NCI-H2029 (cell line): ENCODE measurements at places on chromosomes 16 and 17.

- DNase-seq: peak; percentile 4
Measured at GRCh38 chr17:47225436-47225858, 16.3 kb downstream of the MYL4 start.

DNA sequence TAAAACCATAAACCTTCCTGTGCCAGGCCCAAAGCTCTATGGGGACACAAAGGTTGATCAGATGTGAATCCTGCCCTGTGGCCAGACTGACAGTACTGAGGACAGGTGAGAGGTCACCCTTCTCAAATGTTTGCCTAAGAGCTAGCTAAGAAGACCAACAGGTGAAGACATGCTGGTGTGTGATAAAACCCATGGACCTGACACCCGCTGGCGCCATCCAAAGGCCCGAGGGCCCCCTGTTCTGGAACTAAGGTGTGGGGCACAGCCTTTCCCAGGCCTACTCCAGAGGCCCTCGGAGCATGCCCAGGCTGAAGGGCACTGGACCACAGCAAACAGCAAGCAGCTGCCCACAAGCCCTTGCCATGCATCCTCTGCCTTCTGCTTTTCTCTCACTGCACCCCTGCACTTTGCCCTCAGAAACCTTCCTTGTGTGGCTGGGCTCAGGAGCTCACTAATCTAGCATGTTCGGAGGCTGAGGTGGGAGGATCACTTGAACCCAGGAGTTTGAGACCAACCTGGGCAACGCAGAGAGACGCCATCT is 5.2 kb upstream of the CDK3 start:
- no peak for DNase-seq

GRCh38 chr17:29612404-29613280 is 10.1 kb downstream of the CORO6 start:
- DNase-seq: no peak

- DNase-seq: no peak
Measured at GRCh38 chr16:63216696-63217423, 1180.6 kb upstream of the CDH8 start.

GRCh38 chr17:31414550-31414918 is 23.1 kb downstream of the RAB11FIP4 start:
- no peak for DNase-seq

DNA sequence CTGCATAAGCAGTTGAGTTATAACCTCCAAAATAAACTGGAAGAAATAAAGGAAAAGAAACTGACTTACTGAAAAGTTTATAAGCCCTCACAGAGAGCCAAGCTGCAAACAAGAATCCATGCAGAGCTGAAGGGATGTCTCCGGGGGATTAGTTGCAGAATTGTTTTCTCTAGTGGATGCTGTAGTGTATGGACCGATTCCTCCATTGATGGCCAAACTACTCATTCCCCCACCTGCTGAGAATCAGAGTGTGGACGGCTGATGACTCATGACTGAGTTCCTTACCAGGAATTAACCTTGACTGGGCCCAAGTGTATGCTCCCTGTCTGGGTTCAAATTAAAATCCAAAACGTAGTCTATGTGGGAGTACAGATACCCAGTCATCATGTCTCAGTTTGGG is 93.9 kb upstream of the CDH8 start:
- DNase-seq: no peak

DNA sequence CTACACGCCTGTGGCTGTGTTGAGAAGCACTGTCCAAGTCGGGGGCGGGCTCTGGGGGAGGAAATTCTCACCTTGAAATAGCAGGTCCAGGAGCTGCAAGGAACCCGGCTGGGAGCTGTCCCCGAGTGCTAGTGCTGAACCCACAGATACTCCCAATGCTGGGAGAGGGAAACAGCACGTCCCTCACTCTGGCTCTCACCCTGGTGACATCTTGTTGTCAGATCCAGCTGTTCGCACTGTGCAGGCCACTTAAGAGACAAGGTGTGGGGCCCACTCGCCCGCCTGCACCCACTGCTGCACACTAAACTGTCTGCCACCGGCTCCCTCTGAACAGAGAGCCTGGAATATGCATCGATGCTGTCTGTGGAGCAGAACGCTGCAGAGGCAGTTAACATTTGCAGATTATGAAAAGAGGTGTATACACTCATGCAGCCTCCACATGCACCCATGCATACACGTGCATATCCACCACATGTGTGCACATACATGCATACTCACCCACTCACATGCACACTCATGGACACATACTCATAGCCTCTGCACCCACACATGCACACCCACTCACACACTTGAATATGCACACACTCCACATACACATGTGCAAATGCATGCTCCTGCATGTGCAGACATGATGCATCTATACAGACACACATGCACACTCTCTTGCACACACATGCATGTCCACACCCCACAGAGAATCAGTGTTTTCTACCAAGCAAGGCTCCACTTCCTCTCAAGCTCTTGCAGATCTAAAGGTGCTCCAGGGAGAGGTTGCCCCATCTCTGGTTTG is 42.0 kb downstream of the MGAT5B start:
- DNase-seq: no peak

GRCh38 chr16:27232061-27232900 is 29.0 kb downstream of the KDM8 start:
- DNase-seq: no peak

DNA sequence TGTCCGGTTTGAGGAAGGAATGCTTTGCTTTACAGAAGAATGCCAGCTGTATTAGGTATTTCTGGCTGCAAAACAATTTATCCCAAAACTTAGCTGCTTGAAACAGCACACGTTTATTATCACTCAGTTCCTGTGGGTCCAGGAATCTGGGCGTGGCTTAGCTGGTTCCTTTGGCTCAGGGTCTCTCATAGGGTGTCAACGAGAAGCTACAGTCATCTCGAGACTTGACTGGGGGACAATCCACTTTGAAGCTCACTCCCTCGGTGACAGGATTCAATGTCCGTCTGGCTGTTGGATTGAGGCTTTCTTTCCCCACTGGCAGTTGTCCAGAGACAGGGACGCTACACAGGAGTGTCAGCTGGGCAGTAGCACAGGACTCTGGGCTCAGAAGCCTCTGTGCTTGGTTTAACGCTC is 9.6 kb upstream of the RHBDF2 start:
- no peak for DNase-seq

- no peak for DNase-seq
Measured at GRCh38 chr16:81681311-81681710, 97.8 kb upstream of the PLCG2 start.

GRCh38 chr17:46009681-46010596 is 10.9 kb downstream of the STH start:
- no peak for DNase-seq

DNA sequence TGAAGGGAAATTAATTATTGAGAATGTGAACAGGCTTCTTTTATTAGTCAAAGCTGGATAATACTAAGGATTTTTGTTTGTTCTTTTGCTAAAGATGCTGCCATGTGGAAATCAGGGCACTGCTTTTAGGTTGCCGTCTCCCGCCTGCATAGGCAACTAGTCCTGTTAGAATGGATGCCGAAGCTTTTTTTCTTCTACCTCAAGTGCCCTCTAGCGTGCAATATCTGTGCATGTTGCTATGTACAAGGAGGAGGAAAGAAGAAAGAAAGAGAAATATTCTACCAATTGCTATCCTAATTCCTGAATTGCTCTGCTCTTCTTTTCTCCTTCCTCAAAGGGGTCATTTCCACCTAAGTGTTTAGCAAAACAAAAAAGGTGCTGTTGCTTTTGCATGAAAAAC is 5.2 kb upstream of the CDH8 start:
- no peak for DNase-seq

- no peak for DNase-seq
Measured at GRCh38 chr17:78014646-78015045, 56.1 kb downstream of the TNRC6C start.

DNA sequence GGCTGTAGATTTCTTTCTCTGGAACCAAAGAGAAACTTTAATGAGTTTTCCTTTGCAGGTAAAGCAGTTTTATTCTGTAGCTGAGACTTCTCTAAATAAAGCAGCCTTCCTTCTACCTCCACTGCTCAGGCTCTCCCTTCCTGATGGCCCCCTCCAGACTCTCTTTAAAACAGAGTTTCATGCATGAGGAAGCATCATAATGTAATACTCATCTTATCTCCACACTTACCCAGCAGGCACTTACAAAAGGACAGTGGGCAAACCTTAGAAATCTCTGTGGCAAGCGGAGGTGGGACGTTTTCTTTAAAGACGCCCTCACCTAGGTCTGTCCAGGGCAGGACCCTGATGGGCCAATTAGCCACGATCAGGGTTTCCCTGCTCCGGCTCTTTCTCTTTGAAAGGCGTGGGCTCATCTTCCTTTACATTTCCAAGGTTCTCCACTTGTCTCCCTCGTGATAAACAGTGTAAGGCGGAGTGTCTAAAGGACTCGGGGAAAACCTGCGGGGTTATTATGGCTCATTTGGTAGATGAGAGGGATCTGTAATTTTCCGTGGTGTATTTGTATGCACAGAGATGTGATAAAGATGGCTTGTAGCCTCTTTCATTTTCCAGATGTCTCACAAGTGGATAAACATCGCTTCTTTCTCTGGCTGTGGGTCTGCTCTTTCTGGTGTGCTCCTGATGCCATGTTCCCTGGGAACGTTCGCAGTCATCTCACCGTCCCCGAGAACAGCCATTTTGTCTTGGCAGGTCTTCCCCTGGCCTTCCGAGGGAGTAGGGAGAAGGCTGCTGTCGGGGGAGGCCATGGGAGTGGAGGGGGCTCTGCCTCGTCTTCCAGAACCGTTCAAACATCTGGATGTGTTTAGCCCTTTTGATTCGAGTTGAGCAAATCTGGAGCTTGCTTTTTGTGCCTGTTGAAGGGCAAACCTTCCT is 239.0 kb downstream of the CCDC182 start:
- DNase-seq: no peak

GRCh38 chr16:25896411-25896810 is 204.7 kb downstream of the HS3ST4 start:
- no peak for DNase-seq

DNA sequence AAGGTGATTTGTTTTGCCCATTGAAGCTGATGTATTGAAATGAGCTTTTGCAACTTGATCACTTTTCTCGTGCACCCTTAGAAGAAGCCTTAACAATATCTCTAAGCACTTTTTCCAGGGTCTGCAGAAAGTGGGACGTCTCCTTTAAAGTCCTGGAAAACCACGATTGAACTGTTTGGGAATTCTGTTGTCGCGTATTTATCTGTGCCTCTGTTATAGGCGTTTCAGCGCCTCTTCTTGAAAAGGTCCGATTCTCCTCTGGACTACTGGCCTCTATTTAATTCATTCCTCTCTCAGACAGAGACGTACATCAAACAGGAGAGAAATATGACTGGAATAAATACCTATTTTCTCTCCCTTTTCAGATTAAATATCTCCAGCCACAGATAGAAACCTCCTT is 262.4 kb upstream of the PSMD7 start:
- DNase-seq: no peak

DNA sequence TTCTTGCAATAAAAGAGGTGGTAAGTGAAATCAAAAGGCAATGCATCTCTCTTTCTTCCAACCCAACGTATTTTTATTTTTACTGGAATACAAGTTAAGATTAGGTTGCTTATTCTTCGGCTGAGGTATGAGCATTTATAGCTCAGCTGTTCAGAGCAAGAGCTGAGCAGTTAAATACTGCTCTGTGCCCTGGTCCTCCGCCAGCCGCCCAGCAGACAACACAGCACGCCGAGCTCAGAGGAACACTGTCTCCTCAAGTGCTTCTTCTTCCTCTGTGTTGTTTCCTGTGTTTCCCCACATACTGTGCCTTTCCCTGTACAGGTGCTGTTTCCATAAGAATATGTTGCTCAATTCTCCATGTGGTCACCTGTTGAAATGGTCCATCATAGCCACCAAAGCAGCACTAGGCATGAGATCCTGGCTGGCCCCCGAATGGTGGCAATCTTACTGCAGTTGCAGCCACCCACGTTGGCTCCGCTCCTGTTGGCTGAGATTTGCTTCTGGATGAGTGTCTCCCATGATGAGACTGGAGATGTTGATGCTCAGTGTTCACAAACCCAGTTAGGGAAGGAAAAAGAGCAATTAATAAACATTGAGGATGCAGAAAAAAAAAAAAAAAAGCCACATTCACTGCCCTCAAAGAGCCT is 515.3 kb downstream of the GRIN2A start:
- DNase-seq: peak; percentile 3

- no peak for DNase-seq
Measured at GRCh38 chr16:79821911-79822310, 221.4 kb upstream of the MAF start.

- DNase-seq: no peak
Measured at GRCh38 chr17:75488693-75489510, 26.4 kb downstream of the CASKIN2 start.

GRCh38 chr17:38540514-38541045 is 65.2 kb downstream of the SRCIN1 start:
- DNase-seq: no peak

- no peak for DNase-seq
Measured at GRCh38 chr16:13421726-13422125, 498.2 kb upstream of the ERCC4 start.

DNA sequence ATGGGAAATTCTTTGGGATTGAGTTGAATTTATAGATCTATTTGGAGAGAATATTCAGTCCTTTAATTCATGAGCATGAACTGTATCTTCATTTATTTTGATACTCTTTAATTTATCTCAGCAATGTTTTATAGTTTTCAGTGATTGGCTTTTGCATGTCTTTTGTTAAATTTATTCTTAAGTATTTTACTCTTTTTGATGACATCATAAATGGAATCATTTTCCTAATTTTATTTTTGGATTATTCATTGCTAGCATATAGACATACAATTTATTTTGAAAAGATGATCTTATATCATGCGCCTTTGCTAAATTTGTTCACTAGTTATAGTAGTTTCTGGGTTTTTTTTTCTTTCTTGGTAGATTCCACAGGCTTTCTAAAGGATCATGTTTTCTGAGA is 149.2 kb upstream of the ASIC2 start:
- DNase-seq: no peak

GRCh38 chr16:88775825-88776224 is 9.2 kb downstream of the PIEZO1 start:
- DNase-seq: no peak

DNA sequence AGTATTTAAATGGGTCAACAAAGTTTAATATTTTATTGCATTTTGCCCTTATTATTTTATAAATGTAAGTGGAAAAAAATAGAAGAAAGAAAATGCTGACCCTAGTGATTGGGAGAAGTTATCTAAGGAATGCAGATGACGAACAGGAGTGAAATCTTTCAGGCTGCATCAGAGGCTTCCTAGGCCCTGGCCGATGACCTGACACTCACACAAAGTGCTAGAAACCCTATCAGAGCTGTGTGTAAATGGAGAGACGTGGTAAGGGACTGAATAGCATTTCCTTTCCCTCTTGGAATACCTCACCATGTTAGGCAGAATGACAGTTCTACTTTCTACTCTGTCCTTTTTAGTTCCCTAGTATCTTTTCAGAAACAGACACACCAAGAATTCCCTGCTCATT is 44.9 kb upstream of the CNEP1R1 start:
- no peak for DNase-seq
